C1 segment of cervical spinal cord (tissue), 14 donors: ENCODE measurements at places on chromosomes 13 and 19.

DNA sequence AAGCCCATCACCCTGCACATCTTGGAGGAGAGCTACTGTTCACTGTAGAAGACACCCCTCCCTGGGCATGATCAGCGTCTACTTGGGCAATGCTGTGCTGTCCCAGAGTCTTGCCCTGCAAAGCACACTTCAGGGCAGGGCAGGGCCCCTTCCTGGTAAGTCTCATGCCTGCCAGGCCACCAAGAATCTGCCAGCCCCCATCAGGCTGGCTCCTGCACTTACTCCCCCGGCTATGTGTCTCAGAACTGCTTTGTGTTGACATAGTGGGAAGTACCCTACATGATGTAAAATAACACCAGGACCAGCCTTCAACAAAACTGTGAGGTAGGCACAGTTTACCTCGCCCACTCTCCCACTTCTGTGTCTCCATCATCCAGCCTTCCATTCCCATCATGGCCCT is 27.8 kb upstream of the ATP12A start:
- DNase-seq: no peak

DNA sequence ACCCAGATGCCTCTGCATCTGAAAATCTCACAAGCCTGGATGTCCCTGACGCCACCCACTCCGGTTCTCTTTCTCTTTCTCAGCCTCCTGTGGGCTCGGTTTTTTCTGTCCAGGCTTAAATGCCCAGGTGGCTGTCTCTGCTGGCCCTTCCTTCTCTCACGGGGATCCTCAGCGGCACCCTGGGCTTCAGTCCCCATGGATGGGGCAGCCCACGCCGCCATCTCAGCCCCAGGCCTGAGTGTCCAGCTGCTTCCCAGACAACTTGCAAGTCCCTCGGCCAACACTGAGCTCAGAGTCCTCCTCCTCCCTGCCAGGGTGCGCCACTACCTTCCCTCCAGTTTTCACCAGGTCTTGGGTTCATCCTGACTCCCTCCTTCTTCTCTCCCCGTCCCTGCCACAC is 6.4 kb downstream of the FBN3 start:
- no peak for DNase-seq

- DNase-seq: no peak
Observed at GRCh38 chr19:28899703-28900102, 313.2 kb downstream of the UQCRFS1 start.

- DNase-seq: peak; percentile 74
Observed at GRCh38 chr19:7533925-7534480, 1.5 kb upstream of the PNPLA6 start.

DNA sequence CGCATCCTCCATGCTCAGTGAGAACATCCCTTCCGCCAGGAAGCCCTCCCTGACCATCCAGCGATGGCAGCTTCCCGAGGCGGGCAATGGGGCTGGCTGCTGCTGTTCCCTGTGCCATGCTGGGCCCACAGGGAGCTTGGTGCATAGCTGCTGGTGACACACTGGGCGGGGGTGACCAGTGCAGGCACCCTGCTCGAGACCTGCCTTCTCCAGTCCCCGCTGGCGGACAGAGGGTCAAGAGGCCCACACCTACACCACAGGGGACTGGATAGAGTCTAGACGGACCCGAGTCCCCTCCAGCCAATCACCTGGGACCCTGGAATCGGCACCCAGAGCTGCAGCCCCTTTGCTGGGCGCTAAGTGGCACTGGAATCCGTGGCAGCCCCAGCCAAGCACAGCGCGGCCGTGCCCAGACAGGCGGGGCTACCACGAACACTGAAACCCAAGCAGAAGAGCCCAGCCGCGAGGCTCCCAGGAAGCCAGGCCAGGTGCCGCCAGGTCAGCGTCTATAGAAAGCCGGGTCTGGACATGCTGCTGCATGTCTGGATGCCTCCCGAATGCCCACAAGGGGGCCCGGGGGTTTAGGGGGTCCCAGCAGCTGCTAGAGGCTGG is 9.0 kb upstream of the TBXA2R start:
- no peak for DNase-seq

- DNase-seq: peak; percentile 23
Observed at GRCh38 chr13:27374650-27375049, 49.8 kb upstream of the GTF3A start.

GRCh38 chr19:56748378-56748777 is 76.8 kb upstream of the ZNF835 start:
- no peak for DNase-seq

DNA sequence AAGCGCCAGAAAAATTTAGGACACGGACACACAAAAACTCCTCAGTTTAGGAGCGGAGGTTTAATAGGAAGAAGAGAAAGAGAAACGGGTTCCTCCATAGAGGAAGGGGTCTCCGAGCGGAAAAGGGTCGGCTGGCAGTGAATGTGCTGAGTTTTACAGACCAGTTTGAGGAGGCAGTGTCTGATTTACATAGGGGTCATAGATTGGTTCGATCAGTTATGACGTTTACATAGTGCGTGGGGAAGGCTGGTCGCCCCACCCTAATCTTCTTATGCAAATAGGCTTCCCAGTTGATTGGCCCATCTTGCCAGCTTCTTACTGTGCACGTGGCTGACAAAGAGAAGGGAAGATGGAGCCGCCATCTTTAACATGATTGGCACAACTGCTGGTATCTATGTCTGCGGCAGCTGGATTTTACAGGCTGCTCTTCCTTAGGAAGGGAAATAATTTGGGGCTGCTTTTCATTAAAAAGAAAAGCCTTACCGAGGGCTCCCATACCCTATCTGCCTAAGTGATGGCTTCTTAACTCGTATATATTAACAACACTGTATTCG is 1.2 kb upstream of the ZNF225 start:
- no peak for DNase-seq
